ENCODE measurements at places on chromosomes 3 and 15.

- DNase-seq: no peak
Measured at GRCh38 chr3:28287046-28287445, 45.6 kb downstream of the CMC1 start.

DNA sequence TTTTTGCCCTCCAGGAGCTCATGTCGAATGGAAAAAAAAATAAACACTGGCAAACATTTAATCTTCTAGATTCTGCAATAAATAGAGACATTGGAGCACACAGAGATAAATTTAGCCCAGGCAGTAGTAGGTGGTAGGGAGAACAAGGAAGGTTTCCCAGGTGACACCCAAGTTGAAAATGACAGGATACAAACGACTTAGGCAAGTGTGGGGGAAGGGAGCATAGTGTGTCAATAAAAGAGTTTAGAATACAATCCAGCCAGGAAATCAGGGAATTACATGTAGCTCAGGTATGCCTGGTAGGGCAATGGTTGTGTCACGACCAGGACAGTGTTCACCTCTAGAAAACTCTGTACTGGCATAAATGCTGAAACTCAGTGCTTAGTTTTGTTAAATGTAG is 364.6 kb upstream of the AGTR1 start:
- no peak for DNase-seq

GRCh38 chr3:45026038-45026437 is at the start of gene CLEC3B:
TSS of gene CLEC3B (plus strand) at chr3:45026303. CDS start at chr3:45026363, 60 bp downstream.
- no peak for DNase-seq

DNA sequence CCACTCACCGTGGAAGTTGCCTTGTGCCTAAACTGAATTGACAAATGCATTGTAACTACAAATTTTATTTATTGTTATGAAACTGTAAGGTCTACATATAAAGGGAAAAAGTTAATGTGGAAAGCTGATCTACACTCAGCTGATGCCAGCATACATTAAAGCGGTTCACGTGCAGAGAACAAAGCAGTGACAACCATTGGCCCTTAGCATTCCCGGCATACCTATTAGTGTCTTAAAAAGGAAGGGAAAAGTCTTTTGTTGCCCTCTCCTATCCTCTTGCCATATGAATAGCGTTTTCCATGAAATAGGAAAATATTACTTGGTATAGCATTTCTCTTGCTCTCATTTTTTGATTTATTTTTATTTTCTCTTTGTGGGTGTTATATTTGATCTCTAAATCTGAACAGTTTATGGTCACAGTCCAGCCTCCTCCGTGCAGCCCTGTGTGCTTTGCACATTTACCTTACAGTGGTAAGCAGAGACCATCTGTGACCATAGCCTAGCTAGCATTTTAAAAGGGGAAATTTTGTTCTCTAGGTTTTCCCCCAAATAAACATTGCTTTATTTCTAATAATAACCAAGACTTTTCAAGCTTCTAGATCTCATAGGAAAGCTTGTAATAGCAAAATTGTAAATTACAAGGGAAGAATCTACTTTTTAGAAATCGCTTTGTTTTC is 89.7 kb upstream of the CGNL1 start:
- DNase-seq: no peak

DNA sequence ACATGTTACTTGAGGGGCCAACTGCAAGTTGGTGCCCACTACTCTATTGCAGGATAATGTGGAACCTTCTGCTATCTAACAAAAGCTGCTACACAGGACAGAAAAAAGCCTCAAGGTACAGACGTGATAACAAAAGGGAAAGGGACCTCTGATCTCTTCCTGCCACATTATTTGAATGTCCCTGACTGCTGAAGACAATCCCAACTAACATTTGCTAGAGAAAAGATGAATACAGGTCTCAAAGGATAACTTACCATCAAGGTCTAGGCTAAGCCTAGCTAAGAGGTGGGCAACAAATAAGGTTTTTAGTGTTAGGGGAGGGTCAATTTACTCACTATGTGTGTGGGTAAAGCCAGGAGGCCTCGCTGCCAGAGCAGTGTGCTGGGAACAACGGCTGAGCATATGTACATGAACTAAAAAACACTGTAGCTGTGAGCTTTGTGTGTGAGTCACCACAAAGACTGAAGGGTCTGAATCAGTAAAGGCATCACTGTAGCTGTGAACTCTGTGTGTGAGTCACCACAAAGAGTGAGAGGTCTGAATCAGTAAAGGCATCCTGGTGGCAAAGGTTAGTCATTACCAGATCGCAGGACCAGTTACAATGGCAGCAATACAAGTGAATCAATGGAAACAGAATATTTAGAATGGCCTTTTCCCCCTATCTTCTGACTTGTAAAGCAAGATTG is 111.7 kb downstream of the LMLN start:
- DNase-seq: peak; percentile 66

GRCh38 chr15:65329288-65329983 is 25.0 kb downstream of the RNU5B-1 start:
- no peak for DNase-seq

GRCh38 chr15:99728916-99729315 is 4.3 kb downstream of the LYSMD4 start:
- DNase-seq: no peak

DNA sequence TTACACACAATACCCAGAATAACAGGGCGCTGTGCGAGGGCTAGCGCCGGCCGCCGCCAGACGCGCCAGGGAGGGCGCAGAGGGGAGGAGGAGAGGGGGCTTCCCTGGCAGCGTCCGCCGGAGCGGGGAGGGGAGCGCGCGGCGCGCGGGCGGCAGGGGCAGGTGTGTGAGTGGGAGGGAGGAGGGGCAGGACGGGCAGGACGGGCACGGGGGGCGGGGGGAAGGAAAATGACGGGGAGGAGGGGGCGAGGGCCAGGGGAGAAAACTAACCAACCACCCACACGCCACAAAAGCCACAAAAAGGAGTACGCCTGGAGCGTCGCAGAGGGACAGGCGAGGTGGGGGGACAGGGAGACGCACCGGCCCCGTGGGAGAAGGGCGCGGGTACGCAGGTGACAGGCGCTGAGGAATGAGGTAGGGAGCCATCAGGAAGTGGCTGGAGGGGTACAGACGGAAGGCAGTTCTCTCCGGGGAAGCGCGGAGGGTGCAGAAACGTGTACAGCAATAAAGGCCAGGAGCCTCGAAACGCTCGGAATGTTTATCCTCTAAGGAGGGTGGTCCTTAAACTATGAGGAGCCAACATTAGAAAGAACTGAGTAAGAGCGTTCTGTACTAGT is 610 bp upstream of the SATB1 start:
- no peak for DNase-seq

GRCh38 chr15:88376574-88377174 is 90.5 kb downstream of the MRPL46 start:
- DNase-seq: no peak

DNA sequence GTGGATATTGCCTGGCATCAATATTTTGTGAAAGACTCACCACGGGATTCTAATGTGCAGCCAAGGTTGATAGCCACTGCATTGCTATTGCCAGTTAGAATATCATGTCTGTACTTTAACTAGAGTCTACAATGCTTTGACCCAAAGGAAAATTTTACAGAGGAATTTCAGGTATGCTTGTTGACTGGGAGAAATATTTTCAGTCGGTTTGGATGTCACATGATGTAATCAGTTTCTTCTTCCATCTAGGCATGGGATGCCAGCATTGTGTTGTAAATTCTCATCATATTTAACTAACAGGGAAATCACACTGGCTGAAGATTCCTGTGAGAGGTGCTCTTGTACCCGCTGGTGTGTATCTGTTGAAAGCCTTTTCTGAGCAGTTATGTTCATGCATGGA is 508.9 kb upstream of the ADAMTS9 start:
- DNase-seq: no peak

GRCh38 chr3:177401375-177401774 is 204.1 kb upstream of the TBL1XR1 start:
- DNase-seq: no peak

GRCh38 chr15:51334011-51334451 is 4.4 kb downstream of the CYP19A1 start:
- no peak for DNase-seq

- no peak for DNase-seq
Measured at GRCh38 chr15:92035961-92036360, 182.5 kb downstream of the SLCO3A1 start.

- DNase-seq: no peak
Measured at GRCh38 chr3:69385123-69385722, 665 bp downstream of the FRMD4B start.
